ENCODE measurements at places on chromosomes 13 and 19.

- DNase-seq: no peak
Measured at GRCh38 chr13:26517936-26518335, 39.5 kb upstream of the WASF3 start.

GRCh38 chr19:58083021-58083420, 15.0 kb downstream of the ZSCAN18 start:
- DNase-seq: no peak

DNA sequence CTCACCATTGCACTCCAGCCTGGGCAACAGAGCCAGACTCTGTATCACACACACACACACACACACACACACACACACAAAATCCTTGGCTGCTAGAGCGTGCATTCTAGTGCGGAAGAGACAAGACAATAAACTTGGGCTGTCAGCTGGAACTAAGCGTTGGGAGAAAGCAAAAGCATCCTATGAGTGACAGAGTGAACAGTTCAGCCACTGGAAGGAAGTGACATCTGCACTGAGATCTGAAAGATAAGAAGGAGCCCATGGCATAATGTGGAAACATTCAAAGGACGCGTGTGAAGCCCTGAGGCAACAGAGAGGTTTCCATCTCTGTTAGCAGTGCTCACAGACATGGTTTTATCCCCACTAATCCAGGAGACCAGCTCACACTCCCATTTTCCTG, 3.5 kb upstream of the SLC1A5 start:
- DNase-seq: no peak

DNA sequence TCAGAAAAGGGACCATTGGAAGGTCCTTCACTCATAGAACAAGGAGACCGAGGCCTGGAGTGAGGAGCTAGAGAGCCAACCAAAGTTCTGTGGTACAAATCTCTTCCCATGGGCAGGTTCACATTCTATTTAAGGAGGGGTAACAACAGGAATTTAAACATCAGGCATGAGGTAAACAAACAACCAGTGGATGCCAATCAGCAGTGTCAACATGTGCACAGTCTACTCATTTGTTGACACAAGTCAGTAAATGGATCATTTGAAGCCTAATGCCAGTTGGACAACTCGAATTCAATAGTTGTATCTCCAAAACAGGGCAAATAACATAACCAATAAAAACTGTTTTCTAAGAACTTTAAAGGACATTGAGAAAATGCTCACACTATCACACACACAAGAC, 6.3 kb upstream of the DOCK9 start:
- DNase-seq: no peak

- peak; percentile 31 for DNase-seq
Measured at GRCh38 chr13:33194820-33195692, 90.5 kb downstream of the STARD13 start.

GRCh38 chr13:75021151-75021550, 460.8 kb downstream of the TBC1D4 start:
- DNase-seq: no peak

- no peak for DNase-seq
Measured at GRCh38 chr13:62960723-62961122, 1545.1 kb upstream of the PCDH20 start.

GRCh38 chr19:5103061-5103701, 134.3 kb downstream of the KDM4B start:
- DNase-seq: peak; percentile 10

GRCh38 chr13:76790526-76790925, 95.7 kb downstream of the KCTD12 start:
- no peak for DNase-seq

- no peak for DNase-seq
Measured at GRCh38 chr19:38617283-38617763, 430 bp downstream of the MAP4K1 start.

GRCh38 chr13:104796581-104796980, 1730.4 kb upstream of the SLC10A2 start:
- no peak for DNase-seq

GRCh38 chr19:50567882-50568727, at the start of gene LRRC4B:
LRRC4B (minus strand) TSS chr19:50568435; CDS start chr19:50548838, 19,597 bp downstream.
- peak; percentile 50 for DNase-seq

GRCh38 chr13:45603338-45603737, 12.2 kb downstream of the ERICH6B start:
- no peak for DNase-seq

DNA sequence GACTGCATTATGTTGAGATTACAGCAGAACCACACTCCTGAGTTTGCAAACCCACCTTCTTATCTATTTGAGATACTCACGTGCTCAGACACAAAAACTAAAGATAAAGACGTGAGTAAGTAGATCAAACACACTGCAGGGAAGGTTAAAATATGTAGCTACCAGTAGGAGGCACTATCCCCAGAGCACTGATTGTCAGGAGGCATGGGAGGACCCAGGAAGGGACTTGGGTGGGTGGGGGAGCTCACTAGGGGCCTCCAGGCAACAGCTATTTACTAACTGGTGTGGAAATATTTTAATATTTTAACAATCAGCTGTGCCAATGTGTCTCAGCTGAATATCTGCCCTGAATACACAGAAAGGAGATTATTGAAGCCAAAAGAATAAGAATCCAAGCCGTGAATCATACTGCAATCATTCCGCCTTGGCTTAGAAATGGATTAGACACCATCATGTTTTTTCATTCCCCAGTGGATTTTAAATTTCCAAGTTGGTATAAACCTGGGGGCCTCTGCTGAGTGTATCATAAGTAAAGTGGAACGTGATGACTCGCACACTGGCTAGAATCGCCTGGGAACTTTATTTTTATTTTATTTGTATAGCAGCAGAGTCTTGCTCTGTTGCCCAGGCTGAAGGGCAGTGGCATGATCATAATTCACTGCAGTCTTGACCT, 73.2 kb upstream of the CACNA1A start:
- no peak for DNase-seq

- DNase-seq: no peak
Measured at GRCh38 chr19:58555920-58556621, 1.2 kb upstream of the CHMP2A start.

- DNase-seq: no peak
Measured at GRCh38 chr19:3931041-3931440, 1.8 kb upstream of the NMRK2 start.

DNA sequence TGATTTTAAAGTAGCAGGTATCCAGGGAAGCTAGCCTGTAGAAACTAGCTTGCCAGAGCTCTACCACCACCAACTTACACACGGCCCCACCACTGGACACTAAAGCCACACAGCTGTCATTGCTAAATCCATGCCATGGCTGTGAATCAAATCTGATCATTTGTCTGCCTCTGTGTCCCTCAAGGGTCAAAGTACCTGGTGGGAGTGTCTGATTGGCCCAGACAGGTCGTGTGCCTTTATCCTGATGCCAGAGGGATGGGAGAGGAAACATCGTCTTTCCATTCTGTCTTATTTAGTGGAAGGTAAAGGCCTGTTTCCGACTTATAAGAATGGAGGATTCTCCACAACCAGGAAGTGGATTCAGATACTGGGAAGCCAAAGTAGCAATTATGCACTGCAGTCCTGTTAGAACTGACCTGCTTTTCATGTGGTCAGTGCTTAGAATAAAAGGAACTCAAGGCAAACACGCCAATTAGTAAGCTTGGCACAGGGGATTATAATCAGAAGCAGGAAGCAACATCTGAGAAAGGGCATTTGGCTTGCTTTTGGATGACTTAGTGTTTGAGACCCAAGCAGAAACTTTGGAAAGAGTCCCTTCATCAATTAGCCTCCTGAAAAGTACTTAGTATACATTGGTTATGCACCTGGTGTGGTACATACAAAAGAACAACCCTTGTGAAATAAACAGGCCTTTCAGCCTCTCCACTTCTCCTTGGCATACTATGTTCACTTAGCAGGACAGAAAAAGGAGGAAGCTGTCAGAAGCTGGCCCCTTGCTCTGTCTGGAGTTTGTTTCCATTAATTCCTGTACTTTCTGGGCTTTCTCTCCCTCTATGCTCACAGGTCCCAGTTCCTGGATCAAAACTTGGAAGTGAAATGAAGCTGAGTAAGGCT, 192.4 kb downstream of the NUFIP1 start:
- DNase-seq: no peak

- DNase-seq: no peak
Measured at GRCh38 chr19:28516415-28516872, 696.5 kb downstream of the UQCRFS1 start.

Data from NCI-H2227 treated with DMSO at 0.1 percent for 48 hours (cell line).